Posterior cingulate gyrus (tissue), 11 donors: ENCODE measurements at places on chromosomes 5 and 9.

DNA sequence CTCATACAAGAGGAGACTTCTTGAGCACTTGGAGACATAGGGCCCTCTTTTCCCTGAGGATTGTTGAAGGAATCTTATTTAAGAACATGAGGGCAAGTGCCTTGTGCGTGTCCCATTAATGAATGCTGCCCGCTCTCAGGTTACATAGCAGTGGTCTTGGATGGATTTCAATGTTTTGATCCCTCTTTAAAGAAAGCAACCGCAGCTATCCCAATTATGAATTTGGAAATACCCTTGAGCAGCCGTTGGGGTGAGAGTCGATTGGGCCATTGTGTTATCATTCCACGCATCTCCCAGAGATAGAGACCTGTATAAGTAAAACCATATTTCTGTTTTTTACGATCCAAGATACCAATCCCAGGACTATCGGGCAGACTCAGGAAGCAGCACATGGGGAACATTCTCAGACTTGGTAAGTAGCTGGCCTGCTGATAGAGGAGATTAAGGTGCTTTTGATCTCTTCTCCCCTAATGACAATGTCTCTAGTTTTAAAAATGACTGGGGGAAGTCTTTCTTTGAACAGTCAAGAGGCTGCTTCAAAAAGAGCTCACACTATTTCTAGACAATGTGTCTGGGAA is 145.3 kb downstream of the MACROH2A1 start:
- no peak for DNase-seq

DNA sequence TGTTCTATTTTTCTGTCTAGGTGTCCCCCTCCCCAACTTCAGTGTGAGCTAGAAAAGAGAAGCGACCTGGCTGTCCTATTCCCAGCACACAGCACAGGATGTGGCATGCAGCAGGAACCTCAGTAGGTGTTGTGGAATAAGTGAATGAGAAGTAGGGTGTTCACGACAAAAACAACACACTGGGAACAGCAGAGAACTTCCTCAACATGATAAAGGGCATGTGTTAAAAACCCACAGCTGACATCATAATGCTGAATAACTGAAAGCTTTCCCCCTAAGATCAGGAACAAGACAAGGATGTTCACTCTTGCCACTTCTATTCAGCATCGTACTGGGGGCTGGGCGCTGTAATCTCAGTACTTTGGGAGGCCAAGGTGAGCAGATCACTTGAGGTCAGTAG is 155.6 kb upstream of the ZNF618 start:
- no peak for DNase-seq

- DNase-seq: no peak
These were observed 88.4 kb upstream of the TNFSF8 start for GRCh38 chr9:115018547-115019435.

- peak; percentile 81 for DNase-seq
These were observed 208.4 kb downstream of the MEF2C start for GRCh38 chr5:88674356-88675167.

GRCh38 chr5:148585988-148586387 is 68.3 kb downstream of the HTR4 start:
- DNase-seq: no peak

GRCh38 chr5:39674209-39675082 is 249.7 kb upstream of the DAB2 start:
- no peak for DNase-seq

DNA sequence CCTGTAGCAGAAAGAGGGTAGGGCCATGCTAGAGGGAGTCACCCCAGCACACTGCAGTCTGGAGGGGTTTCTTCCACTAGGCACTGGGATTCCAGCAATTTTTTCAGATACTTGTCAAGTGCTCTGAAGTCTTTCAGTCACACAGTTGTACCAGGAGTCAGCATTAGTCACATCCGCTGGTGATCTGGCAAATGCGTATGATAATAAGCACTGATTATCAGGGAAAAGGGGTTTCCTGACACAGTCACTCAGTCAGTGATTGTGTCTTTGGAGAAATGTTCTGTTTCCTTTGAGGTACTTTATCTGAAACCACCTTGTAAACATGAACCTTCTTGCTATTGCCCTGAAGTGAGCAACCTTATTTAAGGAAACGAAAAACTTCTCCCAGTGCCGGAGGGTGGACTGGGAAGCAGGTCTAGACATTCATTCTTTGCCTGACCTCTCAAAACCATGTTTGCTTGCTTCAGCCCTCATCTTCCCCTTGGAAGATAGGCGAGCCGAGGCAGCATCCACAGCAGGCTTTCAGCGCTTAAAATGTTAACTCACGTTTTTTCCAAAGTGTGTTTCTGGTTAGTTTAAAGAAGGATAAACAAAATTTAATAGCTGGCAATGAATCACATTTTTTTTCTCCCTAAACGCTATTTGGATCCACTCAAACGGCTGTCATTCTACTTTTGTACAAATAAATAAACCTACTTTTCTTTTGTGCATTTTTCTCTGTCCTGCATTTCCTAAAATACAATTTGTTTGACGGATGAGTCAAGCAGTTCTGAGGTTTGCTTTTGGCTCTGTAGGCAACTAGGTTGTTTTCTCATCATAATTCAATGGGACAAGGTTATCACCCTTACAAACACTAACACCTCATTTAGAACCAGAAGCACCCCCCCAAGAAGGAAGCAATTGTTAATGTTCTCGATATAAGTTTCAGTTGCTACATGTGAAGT is 77.7 kb downstream of the FOXD1 start:
- no peak for DNase-seq

DNA sequence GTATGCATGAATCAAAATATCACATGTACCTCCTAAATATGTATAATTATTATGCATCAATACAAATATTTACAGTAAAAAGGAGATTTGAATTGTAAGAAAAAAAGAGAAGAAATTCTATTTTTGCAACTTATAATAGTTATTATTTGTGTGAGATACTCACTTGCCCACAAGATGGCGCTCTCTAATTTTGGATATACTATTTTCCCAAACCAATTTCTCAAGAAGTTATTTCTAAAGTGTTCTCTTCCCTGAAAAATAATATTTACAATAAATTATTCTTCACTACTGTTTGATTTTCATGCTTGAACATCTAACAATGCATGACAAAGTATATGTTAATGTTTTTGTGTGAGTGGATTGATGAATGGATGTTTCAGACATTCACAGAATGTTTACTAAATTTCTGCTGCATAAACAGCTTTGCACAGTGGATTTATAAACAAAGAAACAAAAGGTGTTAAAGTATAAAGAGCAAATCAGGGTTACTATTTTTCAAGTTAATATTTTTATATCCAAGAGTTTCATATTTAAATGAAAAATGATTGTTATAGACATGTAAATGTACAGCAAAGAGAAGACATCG is 503.4 kb downstream of the PDE4D start:
- DNase-seq: no peak

DNA sequence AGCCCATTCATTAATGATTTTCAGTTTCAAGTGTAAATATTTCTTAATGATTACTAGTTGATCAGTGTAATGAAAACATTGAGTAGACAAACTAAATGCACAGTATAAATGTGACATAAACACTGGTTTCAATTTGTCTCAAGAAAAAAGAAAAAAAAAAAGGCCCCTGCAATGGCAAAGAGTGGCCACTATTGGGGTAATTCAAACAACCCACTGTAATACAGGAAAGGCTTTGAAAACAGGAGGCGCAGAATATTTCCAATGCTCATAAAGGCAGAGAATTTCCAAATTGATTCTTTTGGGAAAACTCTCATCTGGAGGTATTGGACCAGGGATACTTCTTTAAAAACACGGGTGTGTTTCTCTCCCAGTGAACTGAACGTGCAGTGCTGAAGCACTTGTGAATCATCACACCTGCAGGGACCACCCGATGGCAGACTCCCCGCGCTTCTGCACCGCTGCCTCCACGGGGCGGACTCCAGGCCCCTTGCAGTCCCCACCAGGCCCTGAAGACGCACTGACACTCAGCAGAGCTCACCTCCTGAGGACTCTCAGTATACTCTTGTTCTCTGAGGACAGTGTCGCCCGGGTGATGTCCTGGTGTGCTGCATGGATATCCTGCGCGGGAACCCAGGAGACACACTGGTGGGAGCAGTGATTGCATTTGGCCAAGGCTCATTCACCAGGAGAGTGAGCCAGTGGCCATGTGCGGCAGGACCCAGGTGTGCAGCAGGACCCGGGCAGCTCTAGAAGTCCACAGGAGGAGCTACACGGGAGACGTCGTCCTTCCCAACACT is 227.6 kb upstream of the IRX4 start:
- no peak for DNase-seq

DNA sequence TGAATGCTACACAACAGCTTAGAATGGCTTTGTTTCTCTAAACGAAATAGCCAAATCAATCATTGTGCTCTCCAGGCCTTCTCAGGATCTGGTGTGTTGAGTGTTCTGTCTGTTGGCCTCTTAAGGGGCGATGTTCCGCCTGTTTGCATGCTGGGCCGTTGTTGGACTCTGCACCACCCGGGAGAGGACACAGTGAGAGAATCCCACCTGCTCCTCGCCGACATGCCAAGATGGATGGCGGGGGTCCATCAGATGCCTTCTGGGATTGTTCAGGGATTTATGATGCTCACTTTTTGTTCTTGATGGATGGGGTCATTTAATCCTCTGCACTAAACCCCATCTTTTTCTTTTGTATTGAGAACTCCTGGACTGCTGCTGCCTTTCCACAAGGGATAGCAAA is 159.9 kb downstream of the NTRK2 start:
- no peak for DNase-seq

DNA sequence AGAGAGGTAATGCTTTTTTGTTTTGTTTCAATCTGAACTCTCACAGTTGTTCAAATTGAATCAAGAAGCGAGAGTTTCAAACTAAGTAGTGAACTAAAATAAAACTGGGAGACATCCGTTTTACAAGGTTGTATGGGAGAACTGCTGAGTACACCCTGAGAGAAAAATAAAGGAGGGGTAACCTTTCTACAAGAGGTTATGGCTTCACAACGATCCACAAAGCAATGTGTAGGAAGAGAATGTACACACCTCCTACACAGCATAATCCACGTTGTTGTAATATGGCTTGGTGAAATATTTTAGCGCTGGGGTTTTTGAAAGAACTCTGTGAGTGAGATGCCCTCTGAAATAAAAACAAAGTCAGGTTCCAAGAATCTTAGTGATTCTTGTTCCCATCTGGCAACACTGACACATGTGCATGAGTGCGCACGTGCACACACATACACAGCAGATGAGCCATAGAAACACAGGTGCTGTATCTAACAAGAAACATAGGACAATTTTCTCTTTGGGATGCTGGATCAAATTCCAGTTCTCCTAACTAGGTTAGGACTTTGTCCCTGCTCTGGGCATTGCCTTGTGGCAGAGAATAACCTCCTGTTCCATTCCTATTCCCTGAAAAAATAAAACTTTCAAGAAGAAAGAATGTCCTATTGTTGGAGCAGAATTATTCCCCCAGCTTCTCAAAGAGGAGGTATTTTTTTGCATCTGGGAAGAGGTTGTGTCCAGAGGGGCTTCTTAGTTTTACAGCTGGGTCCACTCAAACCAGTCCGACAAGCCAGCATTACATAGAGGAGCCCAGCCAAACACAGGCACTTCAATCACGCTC is 94.5 kb upstream of the EFNA5 start:
- DNase-seq: no peak

- no peak for DNase-seq
These were observed 30.9 kb downstream of the PRRT1B start for GRCh38 chr9:131575946-131576853.

GRCh38 chr5:45695804-45696156 is 400 bp downstream of the HCN1 start:
- DNase-seq: no peak

DNA sequence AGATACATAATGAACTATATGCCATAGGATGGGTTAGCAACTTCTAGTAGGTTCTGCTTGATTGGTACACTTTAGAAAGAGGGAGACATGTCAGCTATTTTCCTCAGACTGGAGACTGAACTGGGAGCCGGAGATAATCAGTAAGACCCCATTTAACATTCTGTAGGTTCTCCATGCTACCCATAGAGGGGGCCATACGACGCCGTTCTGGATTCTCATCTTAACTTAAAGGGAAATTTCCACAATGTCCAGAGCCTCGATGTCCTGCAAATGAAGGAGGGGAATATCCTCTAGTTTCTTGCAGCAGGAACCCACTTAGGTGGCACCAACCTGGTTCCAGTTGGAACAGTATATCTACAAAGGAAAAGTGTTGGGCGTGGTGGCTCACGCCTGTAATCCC is 22.3 kb upstream of the NPM1 start:
- no peak for DNase-seq

DNA sequence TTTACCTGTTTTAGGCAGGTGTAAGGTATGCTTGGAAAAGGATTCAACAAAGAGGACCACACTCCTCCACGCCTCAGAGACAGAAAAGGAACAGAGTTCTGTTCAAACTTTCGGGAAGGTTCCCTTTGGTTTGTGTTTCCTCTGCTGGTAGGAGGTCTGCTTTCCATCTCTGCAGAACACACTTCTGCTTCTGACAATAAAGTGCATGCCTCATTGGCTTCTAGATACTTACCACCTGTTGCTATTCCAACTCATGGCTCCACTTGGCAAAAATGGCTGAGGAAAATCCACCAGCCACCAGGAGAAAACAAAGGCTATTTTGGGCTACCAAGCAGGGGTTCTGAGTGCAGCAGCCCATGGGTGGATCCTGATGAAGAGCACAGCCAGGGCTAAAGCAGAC is 112.7 kb downstream of the NRG2 start:
- DNase-seq: no peak

DNA sequence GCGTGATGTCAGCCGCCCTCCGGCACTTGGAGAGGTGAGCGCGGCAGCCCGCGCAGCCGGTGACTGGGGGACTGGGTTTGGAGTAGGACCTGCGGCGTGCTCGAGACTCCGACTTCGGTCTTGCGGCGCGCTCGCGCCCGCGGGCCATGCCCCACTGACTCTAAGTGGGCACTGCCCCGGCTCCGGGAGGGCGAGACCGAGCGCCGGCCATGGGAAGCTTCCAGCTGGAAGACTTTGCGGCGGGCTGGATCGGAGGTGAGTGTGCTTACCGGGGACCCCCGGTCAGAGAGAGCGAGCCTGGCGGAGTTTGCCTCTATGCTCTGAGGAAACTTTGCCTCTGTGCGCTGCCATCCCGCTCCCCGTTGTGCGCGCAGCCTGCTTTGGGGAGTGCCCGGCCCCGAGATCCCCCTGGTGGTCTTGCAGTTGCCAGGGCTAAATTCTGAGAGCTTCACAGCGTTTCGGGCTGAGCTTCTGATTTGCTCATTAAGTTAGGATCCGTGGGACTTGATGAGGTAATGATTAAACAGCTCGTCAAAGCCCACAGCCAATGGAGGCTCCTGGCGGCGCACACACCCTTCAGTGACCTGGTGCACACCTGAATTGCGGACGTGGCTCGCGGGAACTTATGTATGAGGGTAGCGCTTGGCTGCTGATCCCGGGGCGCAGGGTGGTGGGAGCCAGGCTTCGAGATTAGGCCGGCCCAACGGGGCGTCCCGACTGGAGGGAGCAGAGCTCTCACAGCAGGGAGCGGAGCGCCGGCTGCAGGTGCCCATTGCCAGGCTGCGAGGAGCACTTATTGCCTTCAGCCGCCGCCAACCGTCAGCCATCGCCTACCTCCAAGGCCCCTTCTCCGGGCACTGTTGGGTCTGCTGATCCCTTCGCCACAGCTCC is at the start of gene SLC25A48:
SLC25A48 (plus strand) TSS at position 25 of the 891 bp plus-strand sequence; CDS start at position 210, 185 bp downstream.
- peak; percentile 53 for DNase-seq

DNA sequence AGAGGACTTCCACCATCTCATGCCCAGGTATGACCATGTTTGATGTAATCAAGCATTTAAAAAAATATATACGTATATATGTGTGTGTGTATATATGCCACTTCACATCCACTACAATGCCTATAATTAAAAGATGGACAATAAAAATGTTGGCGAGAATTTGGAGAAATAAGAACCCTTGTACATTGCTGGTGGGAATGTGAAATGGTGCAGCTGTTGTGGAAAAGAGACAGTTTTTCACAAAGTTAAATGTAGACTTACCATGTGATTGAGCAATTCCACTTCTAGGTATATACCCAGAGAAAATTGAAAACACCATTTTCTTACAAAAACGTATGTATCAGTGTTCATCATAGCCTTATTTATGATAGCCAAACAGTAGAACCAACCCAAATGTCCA is 229.2 kb upstream of the WWC1 start:
- no peak for DNase-seq
